Skin of body (tissue), 3 donors: ENCODE measurements at places on chromosomes 7 and 10. TPM values are rescaled to one million over a fixed set of nuclear protein-coding genes. Genes with fewer than 3 reads are reported as not detected.

DNA sequence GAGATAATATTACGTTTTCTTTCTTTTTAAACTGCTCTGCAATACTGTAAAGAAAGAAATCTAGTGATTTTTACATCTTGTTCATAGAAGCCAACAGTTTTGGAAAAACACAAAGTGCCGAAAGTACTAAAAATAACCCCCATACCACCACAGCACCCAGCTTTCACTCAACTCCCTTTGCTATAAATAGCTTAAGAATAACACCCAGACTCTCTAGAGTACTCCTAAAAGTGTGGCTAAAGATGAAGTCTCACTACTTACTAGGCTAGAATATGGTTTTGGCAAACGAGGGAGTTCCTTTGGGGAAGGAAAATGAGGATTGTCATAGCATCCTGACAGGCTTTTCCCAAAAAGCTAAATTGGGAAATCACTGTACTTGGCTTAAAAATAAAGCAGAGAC is 151.8 kb upstream of the ANK3 start:
- DNase-seq: no peak

DNA sequence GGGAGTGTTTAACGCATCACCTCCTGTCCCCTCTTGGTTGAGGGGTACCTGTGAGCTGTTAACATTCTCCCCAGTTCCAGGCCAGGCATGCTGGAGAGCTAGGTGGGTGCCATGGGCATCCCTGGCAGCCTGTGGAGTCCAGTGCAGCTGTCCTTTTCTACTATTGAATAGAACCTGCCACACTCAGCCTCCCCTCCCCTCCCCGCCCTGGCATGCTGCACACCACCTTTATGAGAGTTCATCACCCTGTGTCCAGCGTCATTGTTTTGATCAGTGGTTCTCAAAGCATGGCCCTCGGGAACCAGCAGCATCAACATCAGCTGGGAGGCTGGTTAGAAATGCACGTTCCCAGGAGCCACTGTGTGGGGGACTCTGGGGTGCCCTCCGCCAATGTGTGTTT is 157.3 kb upstream of the PRR15 start:
- DNase-seq: no peak

- DNase-seq: no peak
Measured at GRCh38 chr7:29234438-29234837, 39.9 kb downstream of the CHN2 start.

DNA sequence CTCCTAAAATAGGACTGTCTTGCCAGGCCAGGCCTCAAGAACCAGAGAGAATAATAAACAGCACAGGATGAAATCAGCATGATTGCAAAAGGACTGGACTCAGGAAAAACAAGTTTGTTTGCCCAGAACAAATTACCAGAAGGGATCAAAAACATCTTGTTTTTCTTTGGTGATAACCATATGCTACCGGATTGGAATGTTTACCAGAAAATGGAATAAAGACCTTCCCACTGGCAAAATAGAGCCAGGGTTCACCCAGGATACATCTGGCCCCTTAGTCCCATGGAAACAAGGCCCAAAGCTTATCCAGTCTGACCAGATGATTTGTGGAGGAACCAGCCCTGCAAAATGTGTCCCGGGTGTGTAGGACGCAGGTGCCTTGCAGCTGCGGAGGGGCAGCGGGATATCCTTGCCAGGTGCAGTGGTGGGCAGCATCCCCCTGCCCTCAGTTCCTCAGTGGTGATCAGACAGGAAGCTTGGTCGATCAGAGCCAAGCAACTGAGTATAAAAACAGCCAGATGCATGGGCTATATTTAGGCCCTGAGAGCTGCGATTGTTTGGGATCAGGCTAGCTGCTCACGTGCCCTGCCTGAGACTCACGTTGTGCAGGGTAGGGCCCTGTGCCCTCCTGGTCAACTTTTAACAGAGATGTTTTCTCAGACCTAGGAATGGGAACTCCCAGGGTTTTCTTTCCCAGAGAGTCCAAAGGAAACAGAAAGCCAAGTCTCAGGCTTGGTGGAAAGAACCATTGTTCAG is 4.6 kb upstream of the ZNF22 start:
- DNase-seq: peak; percentile 53

DNA sequence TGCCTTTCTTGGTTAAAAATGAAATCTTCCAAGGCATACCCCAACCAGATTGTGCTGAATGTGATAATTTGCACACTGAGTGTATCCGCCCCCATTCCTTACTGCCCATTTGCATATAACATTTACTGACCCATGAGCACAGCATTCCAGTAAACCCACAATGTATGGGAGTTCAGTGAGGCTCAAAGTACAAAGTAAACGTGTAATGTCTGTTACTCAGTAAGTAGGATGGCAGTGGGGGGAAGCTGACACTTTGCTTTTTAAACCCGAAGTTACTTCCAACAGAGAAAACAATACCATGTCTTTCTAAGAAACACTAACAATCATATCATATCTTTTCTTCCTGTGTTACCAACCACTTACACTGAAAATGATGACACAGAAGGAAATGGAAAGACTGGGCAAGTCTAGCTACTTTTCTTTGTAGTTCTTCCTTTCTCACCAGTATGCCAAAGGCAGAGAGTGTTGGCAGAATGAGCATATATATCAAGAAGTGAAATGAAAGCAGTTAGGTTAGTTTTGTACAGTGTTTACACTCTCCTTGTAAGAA is 27.1 kb upstream of the SOSTDC1 start:
- DNase-seq: no peak

- no peak for DNase-seq
Measured at GRCh38 chr7:76244781-76245391, 43.2 kb downstream of the SRRM3 start.

DNA sequence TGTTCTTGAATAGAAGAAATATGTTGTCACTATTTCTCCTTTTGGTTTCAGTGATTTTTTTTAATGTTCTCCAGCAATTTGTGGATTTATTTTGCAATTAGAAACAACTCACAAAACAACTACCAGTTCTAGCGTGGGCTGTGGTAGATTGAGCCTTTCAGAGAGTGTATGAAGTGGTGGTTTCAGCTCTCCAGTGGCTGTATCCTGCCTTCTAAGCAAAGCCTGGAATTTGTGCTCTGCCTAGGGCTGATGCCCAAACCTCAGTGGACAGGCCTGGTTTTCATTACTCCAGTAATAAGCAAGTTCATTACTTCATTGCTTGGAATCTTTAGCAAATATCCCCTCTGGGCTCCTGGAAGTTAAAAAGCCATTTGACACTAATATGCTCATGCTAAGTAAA is 35.9 kb downstream of the APBB1IP start:
- peak; percentile 19 for DNase-seq

The RBP3 gene
- not detected for total RNA-seq

The OSBPL3 gene
- 9.7 TPM for total RNA-seq

The RASA4B gene
- total RNA-seq: 6.7 TPM

The GIMAP6 gene
- total RNA-seq: 8.0 TPM
